Progenitor cell of endocrine pancreas (in vitro differentiated cells): ENCODE measurements at places on chromosomes 1 and 21. TPM values are rescaled to one million over a fixed set of nuclear protein-coding genes. Genes with fewer than 3 reads are reported as not detected.

Gene C1QC
- total RNA-seq = not detected in 2 replicates

Gene FNDC5
- total RNA-seq = 6.3 and 7.8 TPM in 2 replicates

Gene SPRR2B
- total RNA-seq = not detected in 2 replicates

Gene MCOLN3
- total RNA-seq = 23.7 and 27.5 TPM in 2 replicates

Gene FNDC10
- 2.7 and 4.2 TPM in 2 replicates for total RNA-seq

Gene TNFRSF8
- not detected in 2 replicates for total RNA-seq
